Karpas-422 (cell line): ENCODE measurements at places on chromosomes 2 and 18.

DNA sequence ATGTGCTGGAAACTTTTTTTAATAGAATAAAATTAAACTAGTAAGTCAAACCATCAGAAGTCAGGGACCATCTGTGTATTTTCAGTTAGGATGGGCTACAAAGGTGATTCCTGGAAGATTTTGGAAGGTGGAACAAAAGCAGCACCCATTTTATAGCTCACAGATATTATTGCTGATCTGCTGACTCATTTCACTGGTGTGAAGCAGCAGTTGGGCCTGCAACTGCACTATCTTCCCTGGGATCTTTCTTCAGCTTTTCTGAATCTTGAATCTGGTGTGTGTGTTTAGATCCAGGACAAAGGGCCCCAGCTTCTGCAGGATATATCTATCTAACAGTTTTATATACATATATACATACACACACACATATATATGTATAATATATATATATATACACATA is 35.6 kb upstream of the BCL11A start:
- DNase-seq: no peak

DNA sequence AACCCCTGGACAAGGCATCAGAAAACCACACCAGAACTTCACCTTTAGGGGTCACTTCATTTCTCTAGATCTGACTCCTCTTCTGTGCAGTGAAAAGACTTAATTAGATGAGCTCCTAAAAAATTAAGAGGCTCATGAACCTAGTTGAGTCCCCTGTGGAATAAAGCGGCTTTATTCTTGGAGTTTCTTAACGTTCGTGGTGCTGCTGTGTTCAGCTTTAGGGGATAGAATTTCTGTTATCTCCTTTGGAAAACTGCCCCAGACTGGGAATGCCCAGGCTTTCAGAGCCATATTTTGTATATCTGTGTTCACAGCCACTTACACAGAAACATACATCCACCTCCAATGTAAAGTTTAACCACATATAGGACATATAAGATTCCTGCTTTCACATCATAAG is 165.8 kb downstream of the ANTXR1 start:
- no peak for DNase-seq

- no peak for DNase-seq
Measured at GRCh38 chr2:3249476-3249962, 128.1 kb downstream of the EIPR1 start.

DNA sequence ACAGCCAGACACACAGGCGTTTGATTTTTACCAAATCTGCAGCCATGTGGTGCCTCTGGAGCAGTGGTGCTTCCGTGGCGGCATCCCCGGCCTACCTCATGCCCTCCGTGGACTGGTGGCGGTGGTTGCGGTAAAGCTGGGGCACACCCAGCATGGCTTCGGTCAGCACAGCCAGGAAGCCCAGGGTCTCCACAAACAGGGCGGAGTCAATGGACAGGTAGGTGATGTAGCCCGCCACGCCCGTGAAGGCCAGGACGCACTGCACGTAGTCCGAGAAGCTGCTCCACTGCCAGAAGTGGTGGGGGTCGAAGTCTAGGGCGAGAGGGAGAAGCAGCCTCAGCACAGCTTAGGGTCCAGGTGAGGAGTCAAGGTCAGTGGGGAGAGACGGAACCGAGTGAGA is 32.4 kb downstream of the SLC66A2 start:
- DNase-seq: no peak

- no peak for DNase-seq
Measured at GRCh38 chr2:166891727-166892126, 3.4 kb downstream of the XIRP2 start.

DNA sequence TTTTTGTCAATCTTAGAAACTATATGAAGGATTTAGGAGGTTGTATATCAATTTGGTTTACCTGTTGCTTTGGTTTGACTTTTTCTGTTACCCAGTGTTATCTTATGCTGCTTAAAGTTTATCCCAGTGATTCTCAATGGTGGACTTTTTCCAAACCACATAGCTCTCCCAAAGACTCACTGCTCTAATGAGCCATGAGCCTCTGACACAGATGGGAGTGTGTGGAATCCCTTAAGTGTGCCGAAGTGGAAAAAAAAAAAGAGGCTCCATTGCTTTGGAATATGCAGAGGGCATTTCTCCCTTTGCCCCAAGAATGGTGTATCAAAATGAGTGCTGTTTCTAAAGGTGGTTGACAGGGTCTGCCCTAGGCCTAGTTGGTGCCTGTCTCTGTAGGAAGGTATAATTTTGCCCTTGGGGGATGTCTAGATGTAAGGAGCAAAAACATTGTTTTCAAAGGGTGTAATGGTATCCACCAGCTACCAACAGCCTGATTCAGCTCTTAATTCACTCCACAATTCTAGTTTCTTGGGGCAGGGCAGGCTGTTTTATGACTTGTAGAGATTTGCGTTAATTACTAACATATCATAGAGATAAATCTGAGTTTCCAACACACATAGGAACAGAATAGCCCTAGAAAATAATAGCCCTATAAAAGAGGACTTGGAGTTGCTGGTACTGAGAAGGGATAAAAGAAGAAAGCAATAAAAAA is 64.3 kb upstream of the CYP26B1 start:
- DNase-seq: no peak

GRCh38 chr2:198478361-198478760 is 674.0 kb downstream of the PLCL1 start:
- DNase-seq: no peak

GRCh38 chr18:21064347-21064746 is 47.3 kb downstream of the ROCK1 start:
- DNase-seq: no peak

DNA sequence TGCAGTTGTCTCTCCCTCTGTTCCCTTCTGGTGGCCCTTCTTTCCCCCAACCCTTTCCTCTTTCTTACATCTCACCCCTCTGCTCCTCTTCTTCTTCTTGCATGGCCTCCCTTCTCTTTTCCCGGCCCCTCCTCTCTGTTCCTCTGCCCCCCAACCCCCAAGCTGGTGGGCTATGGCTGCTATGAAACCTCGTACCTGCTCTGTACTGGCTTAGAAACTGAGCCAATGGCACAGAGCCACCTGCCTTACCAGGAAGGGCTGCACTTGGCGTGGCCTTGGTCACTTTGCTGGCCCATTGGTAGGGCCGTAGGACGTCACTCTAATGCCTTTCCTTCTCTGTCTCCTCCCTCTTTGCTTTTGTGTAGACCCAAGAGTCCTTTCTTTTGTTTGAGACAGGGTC is 78.9 kb downstream of the LRRFIP1 start:
- no peak for DNase-seq

GRCh38 chr2:177464549-177464948 is 72.0 kb downstream of the AGPS start:
- no peak for DNase-seq

GRCh38 chr2:33121416-33121815 is 174.7 kb downstream of the LTBP1 start:
- DNase-seq: no peak

DNA sequence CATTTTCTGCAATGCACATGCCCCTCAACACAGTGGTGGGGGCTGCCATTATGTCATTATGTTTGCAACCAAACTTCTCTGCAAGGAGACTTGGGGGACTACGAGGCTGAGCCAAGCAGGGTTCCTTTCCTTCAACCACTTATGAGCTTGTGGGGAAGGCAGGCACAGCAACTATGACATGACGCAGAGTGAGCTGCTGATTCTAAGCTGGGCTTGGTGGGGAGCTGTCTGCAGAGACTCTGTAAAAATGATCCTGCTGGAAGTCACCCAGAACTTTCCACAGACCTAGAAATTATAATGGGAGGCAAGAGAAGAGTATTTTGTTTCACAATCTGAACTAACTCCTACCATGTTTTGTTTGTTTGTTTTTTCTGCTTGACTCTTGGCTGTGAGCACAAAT is 55.6 kb downstream of the INPP5D start:
- DNase-seq: no peak

GRCh38 chr2:53242090-53242489 is 525.5 kb upstream of the CHAC2 start:
- no peak for DNase-seq

- DNase-seq: no peak
Measured at GRCh38 chr18:74446178-74446577, 10.9 kb downstream of the DIPK1C start.

- DNase-seq: no peak
Measured at GRCh38 chr18:46462523-46462922, 194.5 kb downstream of the LOXHD1 start.

DNA sequence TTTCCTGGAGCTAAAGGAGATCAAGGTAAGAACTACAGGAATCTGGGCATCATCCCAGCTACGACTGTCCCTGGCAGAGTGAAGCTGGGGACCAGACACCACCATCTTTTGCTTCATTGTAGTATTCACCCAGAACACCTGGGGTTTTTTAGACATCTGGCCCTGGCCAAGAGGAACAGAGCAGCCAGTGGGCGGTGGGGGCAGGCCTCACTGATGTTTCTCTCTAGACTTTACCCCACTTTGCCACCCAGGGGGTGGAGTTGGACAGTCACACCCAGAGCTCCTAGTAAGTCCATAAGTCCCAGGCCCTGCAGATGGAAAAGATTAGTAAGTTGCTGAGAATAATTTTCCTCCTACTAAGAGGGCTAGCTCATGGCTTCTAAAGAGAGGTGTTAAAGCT is 39.6 kb downstream of the MARCO start:
- DNase-seq: no peak

DNA sequence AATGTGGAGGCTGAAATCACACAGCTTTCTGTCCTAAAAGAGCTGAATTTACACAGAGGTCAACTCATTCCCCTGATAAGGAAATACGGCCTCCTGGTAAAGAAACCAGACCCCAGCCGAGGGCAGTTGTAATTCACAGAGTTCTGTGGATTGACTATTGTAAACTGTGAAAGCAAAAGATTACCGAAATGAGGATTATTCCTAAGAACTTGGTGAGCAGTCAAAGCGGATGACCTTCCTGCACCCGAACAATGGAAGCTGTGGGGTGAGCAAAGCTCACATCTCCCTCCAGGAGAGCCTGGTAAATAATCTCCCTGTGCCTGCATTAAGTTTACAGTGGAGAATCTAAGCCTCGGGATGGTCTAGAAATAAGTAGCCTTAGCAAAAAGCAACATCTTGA is 138.2 kb upstream of the PXDN start:
- no peak for DNase-seq

GRCh38 chr2:159817283-159817682 is 19.3 kb upstream of the CD302 start:
- DNase-seq: no peak

DNA sequence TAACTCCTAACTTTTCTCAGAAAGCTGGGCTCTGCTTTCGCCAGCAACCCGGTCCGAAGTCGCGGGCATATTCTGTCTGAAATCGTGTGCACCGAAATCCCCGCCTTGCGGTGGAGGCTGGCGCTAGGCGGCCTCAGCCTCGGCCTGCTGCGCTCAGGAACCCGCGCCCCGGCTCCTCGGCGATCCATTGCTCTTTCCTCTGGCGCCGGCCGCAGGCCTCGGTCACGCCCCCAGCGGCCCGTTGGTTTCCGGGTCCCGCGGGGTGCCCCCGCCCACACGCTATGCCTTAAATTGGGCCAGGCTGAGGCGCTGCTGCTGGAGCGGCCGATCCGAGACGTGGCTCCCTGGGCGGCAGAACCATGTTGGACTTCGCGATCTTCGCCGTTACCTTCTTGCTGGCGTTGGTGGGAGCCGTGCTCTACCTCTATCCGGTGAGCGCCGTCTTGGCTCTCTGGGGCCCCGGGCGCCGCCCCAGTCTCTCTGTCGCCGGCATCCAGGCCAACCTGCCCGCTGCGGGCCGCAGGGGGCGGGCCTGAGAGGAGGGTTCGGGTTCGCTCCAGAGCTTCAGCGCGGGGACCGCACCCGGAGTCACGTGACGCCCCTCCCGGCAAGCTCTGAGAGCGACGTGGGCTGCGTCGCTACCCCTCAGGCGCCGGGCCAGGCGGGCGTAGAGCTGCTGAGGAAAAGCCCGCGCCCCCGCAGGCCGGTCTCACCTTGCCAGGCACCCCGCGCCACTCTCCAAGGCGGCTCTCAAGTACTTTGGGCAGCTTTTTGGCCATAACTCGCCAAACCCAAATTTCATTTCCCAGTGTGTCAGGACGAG is at the start of gene CYP20A1:
CYP20A1 (plus strand) TSS at position 315 of the 823 bp plus-strand sequence; CDS start at position 360, 45 bp downstream.
- peak; percentile 98 for DNase-seq

GRCh38 chr2:199484927-199485326 is 27.2 kb upstream of the SATB2 start:
- peak; percentile 61 for DNase-seq

- no peak for DNase-seq
Measured at GRCh38 chr2:10817413-10817812, 4.8 kb upstream of the PDIA6 start.

DNA sequence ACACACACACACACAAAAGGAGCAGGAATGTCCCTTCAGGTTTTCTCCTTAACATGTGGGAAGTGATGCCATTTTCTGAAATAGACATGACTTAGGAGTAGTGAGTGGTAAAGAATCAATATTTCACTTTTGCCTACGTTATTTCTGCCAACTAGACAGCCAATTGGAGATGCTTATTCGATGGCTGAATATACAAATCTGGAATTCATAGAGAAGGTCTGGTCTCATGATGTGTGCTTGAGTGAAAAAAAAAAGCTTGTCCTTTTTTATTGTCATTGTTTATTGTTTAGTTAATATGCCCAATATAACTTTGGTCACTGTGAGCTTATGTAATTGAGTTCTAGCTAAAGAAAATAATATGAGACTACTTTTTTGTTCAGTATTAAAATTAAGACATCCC is 284.3 kb downstream of the GULP1 start:
- no peak for DNase-seq

GRCh38 chr2:127661949-127662510 is 13.3 kb downstream of the LIMS2 start:
- DNase-seq: no peak

- DNase-seq: no peak
Measured at GRCh38 chr2:158731386-158731785, 63.7 kb upstream of the DAPL1 start.

DNA sequence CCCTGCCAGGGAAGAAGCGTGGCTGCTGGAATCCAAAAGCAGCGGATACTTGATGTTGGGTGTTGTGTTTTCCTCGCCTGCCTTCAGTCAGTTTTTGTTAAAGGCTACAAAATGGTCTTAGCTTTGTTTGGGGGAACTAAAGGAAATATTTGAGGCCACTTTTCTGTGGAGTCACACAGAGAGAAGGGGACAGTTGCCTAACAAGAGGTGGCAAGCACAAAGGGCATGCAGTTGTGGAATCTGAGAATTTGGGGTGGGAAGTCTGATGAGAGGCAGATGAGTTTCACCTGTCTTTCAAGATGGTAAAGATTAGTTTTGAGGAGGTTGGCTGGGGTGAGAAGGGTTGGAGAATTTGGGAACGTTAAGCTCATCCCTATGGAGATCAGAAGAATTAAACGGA is 2.9 kb downstream of the MALT1 start:
- no peak for DNase-seq

DNA sequence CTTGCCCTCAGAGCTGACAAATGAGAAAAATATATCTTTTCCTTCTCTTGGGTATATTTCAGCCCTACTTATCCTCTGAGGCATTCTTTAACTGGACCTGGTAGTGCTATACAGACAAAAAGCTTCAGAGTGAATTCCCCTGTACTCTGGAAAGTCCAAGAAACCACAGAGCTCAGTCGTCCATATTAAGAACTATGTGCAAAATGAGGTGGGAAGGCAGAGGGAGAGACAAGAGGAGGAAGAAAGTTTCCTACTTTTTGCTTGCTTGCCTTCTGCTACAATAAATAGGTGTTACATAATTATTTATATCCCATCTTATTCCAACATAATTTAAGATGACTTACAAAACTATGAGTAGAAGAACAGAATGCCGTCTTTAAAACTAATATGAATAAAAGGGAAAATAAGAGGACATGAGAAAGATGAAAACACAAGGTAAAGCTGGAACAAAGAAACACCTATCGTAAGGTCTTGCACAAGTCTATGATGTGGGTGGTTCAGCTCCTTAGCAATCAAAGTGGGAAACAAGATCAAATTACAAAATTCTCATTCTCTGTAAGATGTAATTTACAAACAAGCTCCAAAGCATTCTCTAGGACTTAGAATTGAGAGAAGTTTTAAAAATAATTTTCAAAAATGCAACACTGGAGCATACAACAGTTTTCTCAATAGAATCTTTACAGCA is 97.9 kb downstream of the BAZ2B start:
- no peak for DNase-seq
